Dermis blood vessel endothelial cell (primary cell): ENCODE measurements at places on chromosomes 11 and 22.
A peak's percentile ranks its signal among the peaks of the same experiment; 100 is the strongest.

DNA sequence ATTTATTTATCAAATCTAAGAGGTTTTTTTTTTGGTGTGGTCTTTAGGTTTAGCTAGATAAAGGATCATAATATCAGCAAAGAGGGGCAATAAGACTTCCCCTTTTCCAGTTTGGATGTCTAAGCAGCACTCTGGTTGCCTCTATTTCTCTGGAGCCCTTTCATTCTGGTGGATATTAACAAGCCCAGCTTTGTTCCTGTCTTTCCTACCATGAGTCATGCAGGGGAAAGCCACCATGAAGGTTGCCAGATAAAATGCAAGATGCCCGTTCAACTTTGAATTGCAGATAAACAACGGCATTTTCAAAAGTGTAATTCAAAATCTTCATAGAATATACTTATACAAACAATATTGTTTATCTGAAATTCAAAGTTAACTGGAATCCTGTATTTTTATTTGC lies 143.6 kb downstream of the ADAMTS15 start:
- DNase-seq = peak; percentile 47

- no peak for DNase-seq
Observed at GRCh38 chr22:23279781-23280180, 99.5 kb downstream of the BCR start.

DNA sequence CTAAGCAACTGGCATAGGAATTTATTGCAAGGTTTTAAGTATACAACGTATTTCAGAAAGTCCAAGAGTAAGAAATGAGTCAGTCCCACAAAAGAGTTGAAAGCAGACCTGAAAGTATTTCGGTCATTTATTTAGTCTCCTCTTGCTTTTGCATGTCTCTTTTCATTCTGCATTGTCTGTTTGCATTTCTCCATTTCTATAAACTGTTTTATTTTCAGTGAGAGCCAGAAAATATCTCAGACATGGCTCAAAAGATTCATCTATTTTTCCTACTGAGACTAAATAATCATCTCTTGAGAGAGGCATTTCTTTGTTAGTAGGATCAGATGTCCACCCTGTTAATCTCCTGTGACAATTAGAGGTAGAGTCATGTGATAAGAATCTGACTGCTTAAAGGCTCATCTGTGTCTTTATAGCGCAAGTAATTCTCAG lies 219.1 kb upstream of the CCDC179 start:
- DNase-seq = no peak

GRCh38 chr22:25837288-25837900 lies 95.4 kb downstream of the MYO18B start:
- DNase-seq = no peak

GRCh38 chr11:67372321-67372992 lies 941 bp downstream of the CLCF1 start:
- no peak for DNase-seq

DNA sequence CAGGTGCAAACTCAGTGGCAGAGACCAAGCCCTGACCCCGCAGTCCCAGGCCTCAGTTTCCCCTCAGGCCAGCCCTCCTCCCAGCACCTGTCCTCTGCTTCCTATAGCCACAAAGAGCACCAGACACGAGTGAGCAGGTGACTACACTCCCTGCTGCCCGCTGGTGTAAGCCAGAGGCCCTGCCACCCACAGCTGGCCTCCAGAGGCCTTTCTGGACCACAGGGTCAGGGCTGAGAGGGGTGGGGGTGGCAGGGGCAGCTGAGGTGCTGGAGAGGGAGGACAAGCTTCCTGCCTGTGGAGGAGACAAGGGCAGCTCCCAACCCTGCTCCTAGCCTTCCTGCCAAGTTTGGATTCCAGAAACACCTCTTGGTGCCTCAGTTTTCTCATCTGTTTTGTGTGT lies 31.3 kb upstream of the WNT7B start:
- no peak for DNase-seq

GRCh38 chr11:40130427-40130826 lies 1329.0 kb downstream of the LRRC4C start:
- DNase-seq = no peak

DNA sequence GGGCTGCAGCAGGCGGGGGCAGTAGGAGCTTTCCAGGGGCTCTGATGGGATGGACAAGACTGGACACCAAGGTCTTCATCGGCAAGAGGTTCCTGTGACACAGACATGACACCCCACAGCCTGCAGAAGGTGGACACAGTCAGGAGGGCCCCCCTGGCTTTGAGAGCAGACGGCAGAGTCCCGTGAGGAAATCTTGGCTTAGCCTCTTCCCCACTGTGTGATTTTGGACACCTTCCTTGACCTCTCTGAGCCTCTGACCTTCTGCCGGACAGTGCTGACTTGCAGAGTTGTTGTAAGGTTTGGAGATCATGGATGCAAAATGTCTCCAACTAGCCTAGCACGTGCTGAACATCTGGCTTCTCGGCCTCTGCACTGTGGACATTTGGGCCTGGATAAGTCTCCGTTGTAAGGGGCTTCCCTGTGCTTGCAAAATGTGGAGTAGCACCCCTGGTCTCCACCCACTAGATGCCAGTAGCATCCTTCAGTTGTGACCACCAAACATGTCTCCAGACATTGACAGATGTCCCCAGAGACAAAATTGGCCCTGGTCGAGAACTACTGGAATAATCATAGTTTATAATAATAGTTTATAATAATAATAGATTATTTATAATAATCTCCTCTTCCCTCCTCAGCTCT lies 54.6 kb downstream of the MCM5 start:
- peak; percentile 42 for DNase-seq

DNA sequence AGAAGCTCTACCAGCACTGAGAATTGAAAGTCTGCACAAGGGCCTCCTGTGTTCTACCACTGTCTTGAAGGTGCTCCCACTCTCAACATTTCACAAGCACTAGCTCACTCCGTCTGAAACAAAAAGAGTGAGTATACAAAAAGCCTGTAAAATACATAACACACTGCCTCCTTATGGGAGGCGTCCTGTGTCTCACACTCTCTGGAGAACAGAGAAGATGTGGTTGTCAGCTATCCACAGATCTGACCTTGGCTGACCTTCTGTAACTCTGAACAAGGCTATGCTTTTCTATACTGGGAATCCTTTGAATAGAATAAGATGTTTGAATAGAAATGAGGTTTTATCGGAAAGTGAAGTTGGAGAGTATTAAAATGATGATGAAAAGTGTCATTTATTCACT lies 171.3 kb upstream of the TMEM45B start:
- no peak for DNase-seq

- DNase-seq = no peak
Observed at GRCh38 chr11:64339754-64340408, at the start of gene CCDC88B. TSS of gene CCDC88B (plus strand) at chr11:64340204. CDS start at chr11:64340267, 63 bp downstream.

- DNase-seq = no peak
Observed at GRCh38 chr11:94602430-94603372, 35.5 kb downstream of the PIWIL4 start.

- DNase-seq = peak; percentile 50
Observed at GRCh38 chr11:111851636-111852035, 19.7 kb downstream of the ALG9 start.

- DNase-seq = no peak
Observed at GRCh38 chr11:42265072-42265471, 805.6 kb upstream of the LRRC4C start.

GRCh38 chr11:112017538-112017937 lies 7.7 kb upstream of the DLAT start:
- DNase-seq = peak; percentile 51

GRCh38 chr11:76209375-76209972 lies 3.2 kb upstream of the WNT11 start:
- peak; percentile 13 for DNase-seq

- DNase-seq = no peak
Observed at GRCh38 chr22:22609291-22609690, 35.1 kb upstream of the GGTLC2 start.

GRCh38 chr11:79400717-79401330 lies 40.0 kb downstream of the TENM4 start:
- DNase-seq = no peak

DNA sequence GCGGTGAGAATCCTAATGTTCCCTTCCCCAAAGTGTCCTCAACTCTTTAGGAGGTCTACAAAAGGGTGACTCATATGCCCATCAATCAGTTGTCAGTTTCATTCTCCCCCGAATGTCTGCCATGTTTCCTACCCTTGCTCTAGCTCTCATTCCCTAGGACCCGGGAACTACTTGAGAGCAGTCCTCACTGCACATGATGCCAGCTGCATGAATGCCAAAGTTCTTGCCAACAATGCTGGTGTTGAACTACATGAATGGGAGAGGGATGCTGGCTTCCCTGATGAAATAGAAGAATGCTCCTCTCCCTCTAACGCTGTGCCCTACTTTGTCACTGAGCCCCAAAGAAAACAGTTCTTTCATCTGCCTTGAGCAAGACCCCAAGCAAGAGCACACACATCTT lies 12.5 kb upstream of the FSHB start:
- no peak for DNase-seq

- DNase-seq = peak; percentile 97
Observed at GRCh38 chr11:10351765-10352641, 47.1 kb downstream of the ADM start.

DNA sequence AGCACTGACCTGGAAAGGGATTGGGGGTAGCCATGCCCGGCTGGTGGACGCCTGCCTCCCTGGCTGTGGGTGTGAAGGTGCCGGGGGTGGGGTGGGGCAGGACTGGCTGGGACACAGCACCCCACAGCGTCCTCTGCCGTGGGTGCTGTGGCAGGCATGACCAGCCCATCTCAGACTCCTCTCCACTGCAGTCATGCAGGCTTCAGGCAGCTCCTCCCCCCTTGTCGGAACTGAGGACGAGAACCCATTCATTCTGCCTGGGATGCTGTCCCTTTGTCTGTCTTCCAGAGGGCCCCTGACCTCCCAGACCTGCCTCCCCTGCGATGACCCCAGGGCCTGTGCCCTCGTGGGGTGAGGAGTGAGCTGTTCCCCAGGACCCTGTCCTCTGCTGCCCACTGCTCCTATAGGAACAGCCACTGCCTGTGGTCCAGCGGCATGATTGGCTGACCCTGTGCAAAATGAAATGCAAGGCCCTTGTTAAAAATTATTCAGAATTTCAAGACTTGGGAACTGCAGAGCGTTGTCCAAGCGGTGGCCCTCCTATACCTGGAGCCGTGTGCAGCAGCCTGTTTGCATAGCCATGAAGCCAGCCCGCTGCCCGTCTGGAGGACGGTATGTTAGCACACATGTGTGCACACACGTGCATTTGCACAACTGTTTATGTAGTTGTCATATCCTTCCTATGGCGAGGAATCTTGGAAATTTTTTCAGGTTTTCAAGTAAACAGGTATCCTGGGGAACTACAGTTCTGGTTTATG lies 1122.3 kb downstream of the BRD1 start:
- DNase-seq = no peak

DNA sequence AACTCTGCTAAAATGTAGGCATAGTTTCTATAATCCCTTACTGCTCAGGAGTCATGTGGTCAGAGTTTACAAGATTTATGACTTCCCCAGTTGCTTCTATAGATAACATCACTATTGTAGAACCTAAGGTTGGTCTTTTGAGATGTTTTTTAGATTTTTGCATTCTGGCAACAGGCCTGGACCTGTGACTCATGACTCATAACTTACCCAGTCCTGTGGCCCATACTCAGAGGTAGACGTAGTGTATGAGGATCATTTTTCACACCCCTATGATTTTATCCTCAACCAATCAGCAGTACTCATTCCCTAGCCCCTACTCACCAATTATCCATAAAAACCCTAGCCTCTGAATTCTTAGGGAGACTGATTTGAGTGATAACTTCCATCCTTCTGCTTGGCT lies 384.4 kb upstream of the DDI1 start:
- DNase-seq = peak; percentile 41

- DNase-seq = no peak
Observed at GRCh38 chr11:100908746-100909145, 220.9 kb downstream of the PGR start.

GRCh38 chr11:75184757-75185425 lies 34.0 kb downstream of the SLCO2B1 start:
- no peak for DNase-seq

GRCh38 chr22:39408173-39408572 lies 8.6 kb downstream of the TAB1 start:
- no peak for DNase-seq

DNA sequence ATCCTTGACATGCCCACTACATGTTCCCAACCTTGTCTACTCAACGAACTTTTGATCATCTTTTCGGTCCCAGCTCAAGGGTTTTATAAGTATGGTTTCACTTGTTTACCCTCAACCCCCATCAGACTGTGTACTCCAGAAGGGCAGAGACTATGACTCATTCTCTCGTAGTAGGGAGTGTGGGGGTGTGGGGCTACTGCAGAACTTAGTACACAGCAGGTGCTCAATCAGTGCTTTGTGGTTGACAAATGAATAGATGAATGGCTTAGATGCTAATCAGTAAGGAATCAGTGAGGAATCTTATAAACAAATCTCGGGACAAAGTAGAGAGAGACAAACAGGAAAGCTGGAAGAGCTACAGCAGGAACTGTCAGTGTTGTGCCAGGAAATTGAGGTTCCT lies 151.7 kb upstream of the PLET1 start:
- no peak for DNase-seq

GRCh38 chr22:20758688-20759087 lies 15.2 kb upstream of the SERPIND1 start:
- peak; percentile 31 for DNase-seq

DNA sequence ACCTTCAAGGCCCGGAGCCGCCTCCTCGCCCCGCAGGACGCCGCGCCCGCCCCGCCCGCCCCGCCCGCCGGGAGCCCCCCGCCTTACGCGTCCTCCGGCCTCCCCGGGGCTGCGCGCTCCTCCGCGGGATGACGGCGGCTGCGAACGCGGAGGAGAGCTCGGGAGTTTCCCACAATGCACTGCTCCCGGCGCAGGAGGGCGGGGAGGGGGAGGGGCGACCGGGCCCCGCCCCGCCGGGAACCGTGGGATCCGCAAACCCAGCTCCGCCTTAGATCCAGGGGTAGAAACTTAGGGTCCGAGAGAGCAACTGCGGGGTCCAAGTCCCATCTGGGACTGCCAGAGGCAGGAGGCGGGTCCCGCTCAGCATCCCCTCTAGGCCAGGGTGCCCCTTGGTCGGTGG lies at the start of gene CEND1:
Gene CEND1, minus strand, starts transcription at position 148 of the 400 bp plus-strand sequence. CDS start 1,514 bp downstream, outside the sequence.
- peak; percentile 36 for DNase-seq

GRCh38 chr11:68026391-68027105 lies 3.9 kb upstream of the NDUFS8 start:
- DNase-seq = no peak

DNA sequence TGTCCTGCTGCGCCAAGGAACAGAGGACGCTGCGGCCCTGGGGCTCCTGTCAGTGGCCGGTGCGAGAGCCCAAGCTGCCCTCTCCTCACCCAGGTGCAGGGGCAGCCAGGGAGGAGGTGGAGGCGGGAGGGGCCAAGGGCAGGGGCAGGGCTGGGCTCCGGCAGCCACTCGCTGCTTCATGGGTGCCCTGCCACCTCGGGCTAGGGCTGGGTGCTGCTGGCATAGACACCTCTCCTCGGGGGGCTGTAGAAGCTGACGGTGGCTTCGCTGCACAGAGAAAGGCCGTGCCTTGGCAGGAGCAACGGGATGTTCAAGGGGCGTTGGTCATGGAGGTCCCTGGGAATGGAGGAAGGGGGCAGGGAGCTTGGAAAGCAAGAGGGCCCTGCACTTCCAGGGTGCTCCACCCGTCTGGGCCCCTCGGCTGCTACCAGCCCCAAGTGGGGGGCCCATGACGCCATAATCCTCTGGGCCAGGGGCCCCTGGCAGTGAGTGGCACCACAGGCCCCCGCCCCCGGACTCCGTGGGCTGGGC lies 1.6 kb upstream of the TBX1 start:
- DNase-seq = peak; percentile 23

GRCh38 chr22:32375678-32376450 lies 18.2 kb downstream of the RFPL3 start:
- no peak for DNase-seq
